ENCODE measurements at places on chromosomes 4 and X.
A peak's percentile ranks its signal among the peaks of the same experiment; 100 is the strongest.

DNA sequence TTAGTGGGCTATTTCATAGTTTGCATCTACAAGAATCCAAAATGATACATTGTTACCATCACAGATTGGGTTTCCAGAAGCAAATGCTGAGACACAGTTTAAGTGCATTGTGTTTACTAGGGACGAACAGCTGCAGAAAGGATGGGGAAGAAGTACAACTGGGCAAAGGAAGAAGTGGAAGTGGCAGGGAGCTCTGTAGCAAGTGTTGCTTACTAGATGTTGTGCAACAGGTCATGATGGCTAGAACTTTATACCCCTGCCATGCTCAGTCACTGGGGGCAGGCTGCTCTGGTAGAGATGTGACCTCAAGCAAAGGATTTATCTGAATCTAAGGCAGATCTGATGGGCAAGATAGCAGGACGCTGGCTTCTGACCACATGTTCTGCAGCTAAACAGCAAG lies 76.1 kb upstream of the EMCN start:
- DNase-seq, result no peak

- no peak for DNase-seq
These were observed 79.5 kb downstream of the AFF1 start for GRCh38 chr4:87014284-87014782.

DNA sequence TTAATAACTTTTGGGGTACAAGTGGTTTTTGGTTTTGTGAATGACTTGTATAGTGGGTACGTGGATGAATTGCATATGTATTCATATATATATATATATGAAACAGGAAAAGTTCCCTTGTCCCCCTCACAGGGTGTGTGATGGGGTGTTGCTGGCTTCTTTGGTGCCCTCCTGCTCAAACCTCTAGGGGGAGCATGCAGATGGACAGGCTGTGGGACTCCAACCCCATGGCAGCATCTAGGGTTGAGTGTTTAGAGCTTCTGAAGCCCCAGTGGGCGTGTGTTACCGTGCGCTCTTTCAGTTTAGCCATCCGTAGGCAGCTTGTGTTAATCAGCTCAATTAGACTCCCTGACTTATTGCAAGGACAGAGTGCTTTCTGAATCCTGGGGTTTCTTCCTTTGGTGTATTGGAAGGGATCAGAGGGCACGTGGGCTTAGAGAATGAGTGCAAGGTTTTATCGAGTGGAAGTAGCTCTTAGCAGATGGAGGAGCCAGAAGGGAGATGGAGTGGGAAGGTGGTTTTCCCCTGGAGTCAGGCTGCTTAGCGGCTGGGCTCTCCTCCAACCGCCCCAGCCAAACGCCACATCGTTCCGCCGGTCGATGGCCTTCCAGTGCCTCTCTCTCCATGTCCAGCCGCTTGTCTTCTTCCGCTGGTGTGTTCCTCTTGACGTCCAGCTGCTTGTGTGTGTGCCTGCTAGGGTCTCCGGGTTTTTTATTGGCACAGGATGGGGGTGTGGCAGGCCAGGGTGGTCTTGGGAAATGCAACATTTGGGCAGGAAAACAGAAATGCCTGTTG lies 674.4 kb upstream of the LCORL start:
- DNase-seq, result no peak

- no peak for DNase-seq
These were observed 5.4 kb downstream of the ALPK1 start for GRCh38 chr4:112302320-112303274.

GRCh38 chr4:15318621-15319348 lies 109.0 kb upstream of the C1QTNF7 start:
- no peak for DNase-seq

- DNase-seq, result no peak
These were observed 72.3 kb downstream of the GRIA3 start for GRCh38 chrX:123256378-123256777.

- no peak for DNase-seq
These were observed 133.1 kb downstream of the JADE1 start for GRCh38 chr4:128942607-128943006.

DNA sequence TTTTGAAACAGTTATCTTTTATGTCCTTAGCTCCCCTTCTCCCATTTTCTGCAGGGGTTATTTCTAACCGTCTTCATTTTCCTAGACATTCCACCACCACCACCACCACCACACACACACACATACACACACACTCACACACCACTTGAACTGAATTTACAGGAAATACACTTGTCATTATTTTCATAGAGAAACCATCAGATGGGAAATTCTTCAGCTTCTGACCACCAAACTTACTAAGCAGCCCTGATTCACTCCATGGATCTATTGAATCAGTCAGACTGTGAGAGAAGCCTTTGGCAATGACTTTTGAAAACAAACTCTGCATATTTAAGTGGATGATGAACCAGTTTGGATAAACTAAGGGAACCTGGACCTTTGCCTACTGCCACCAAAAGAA lies 210.1 kb upstream of the NHS start:
- DNase-seq, result no peak

- DNase-seq, result no peak
These were observed 52.6 kb upstream of the ARX start for GRCh38 chrX:25068340-25068739.

DNA sequence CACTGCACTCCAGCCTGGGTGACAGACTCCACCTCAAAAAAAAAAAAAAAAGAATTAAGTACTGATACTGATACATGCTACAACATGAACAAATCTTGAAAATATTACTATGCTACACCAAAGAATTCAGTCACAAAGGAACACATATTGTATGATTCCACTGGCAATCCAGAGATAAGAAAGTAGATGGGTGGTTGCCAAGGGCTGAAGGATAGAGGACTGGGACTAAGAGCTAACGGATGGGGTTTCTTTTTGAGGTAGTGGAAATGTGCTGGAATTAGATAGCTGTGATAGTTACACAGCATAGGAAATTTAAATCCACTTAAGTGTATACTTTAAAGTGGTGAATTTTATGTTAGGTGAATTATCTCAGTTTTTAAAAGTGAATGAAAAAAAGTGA lies 12.5 kb downstream of the ATP11C start:
- no peak for DNase-seq

DNA sequence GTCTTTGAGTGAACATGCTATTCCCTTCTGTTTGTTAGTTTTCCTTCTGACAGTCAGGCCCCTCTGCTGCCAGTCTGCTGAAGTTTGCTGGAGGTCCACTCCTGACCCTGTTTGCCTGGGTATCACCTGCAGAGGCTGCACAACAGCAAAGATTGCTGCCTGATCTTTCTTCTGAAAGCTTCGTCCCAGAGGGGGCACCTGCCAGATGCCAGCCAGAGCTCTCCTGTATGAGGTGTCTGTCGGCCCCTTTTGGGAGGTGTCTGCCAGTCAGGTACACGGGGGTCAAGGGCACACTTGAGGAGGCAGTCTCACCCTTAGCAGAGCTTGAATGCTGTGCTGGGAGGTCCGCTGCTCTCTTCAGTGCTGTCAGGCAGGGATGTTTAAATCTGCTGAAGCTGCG lies 456.9 kb upstream of the HTR2C start:
- DNase-seq, result no peak

DNA sequence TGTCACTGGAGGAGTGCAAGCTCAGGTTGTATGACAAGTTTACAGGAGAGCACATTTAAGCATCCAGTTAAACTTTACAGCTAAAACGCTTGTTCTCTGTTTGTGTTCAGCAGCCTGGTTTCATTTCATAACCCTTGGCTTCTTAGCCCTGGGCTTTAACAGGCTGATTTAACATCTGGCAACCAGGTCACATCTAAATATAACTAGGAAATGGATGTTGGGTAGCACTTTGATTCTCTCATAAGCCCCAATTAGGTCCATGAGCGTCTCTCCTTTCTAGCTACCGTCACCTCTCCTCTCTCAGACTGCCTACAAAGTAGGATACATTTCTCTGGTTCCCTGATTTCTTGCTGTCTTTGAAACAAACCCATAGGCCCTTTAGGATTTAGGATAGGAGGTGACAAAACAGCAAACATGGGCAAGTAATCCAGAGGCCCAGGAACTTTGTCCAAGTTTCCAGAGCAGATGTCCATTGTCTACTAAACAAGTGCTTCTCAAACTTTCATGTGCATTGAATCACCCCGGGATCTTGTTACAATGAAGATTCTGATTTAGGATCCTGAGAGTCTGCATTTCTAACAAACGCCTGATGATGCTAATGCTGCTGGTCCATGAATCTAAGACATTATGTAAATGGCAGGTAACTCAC lies 22.5 kb downstream of the OTUD6A start:
- DNase-seq, result no peak

GRCh38 chr4:98509721-98510120 lies 148.7 kb downstream of the TSPAN5 start:
- DNase-seq, result no peak

- no peak for DNase-seq
These were observed 41.3 kb downstream of the BCOR start for GRCh38 chrX:40056420-40056819.

GRCh38 chrX:147550217-147550616 lies 361.5 kb upstream of the FMR1 start:
- DNase-seq, result no peak

- no peak for DNase-seq
These were observed 61.3 kb upstream of the TLR2 start for GRCh38 chr4:153622778-153623240.

DNA sequence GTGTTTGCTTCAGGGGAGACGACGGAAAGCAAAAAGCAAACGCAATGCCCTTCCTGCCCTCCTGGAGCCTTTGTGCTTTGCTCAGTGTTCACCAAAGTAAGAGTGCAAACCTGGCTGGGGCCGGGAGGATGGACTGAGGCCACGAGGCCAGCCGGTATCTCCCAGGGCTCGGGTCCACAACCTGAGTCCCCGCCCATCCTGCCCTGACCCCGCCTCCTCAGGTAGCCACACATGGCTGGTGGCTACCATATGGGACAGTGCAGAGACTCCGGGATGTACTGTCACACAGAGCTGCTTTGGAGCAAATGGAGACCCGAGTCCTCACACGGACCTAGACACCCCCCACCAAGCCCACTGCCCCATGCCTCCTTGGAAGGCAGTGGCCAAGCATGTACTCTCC lies 4.8 kb downstream of the ATP2B3 start:
- DNase-seq, result no peak

- no peak for DNase-seq
These were observed 17.3 kb downstream of the SUV39H1 start for GRCh38 chrX:48713847-48714246.

- DNase-seq, result no peak
These were observed 51.2 kb upstream of the RBMXL3 start for GRCh38 chrX:115138040-115138439.

DNA sequence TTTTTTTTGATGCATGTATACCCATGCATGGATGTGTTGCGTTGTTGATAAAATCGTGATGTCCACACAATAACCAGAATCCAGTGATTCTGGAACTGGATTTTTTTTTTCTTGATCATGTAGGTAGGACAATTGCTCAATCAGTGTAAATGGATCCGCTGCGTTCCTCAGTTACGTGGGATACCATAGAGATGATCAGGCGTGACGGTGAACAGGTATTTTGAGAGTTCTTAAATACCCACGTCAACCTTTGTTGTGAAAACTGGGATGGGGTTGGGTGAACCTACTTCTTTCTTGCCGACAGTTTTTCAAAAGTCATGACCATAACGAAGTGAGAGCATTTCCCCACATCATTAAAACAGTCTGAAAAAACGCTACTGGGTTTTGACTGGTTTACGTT lies 913 bp upstream of the SMIM10L2A start:
- DNase-seq, result no peak

DNA sequence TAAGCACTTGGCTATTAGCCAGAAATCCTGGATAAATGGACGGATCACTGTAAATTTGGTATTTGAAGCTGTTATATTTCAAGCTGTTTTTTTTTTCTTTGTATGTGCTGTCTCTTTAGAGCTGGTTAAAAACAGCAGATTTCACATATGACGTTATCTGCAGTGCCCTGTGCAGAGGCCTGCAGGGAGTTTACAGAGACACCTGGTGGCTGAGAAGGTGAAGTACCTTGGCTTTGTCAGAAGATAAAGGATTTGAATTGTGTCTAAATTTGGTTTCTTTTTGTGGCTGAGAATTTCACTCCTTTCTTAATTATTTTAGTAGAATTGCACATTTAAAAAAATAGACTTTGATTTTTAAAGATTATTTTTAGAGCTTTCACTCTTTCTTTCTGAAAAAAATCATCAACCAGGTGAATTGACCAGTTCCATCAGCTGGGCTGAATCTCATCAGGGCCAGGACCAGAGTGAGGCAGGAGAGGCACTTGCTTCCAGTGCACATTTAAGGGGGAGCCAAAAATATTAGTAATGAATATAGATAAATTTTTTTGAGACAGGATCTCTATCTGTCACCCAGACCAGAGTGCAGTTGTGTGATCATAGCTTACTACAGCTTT lies 9.6 kb upstream of the CHRNA9 start:
- peak; percentile 70 for DNase-seq

- no peak for DNase-seq
These were observed at the start of gene C4orf50 for GRCh38 chr4:6018331-6018730. Gene C4orf50, minus strand, starts transcription at chr4:6018431.

- DNase-seq, result no peak
These were observed 105.7 kb upstream of the PRPS2 start for GRCh38 chrX:12685541-12685940.

DNA sequence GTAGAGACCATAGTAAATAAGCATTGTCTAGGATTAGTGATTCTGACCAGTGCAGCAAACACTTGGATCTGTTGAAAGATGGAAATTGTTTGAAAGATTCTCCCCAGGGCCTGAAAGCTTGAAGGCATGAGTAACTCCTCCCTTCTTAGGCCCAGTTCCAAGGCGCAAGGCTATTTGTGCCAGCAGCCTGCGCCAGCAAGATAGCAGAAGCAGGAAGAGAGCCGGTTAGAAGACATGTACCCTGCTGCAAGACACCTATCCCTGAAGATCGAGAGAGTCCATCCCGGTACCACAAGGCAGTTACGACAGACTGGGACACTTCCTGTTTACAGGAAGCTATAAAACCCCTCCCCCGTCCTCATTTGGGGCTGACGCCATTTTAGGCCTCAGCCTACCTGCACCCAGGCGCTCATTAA lies 72.4 kb upstream of the JADE1 start:
- DNase-seq, result no peak

DNA sequence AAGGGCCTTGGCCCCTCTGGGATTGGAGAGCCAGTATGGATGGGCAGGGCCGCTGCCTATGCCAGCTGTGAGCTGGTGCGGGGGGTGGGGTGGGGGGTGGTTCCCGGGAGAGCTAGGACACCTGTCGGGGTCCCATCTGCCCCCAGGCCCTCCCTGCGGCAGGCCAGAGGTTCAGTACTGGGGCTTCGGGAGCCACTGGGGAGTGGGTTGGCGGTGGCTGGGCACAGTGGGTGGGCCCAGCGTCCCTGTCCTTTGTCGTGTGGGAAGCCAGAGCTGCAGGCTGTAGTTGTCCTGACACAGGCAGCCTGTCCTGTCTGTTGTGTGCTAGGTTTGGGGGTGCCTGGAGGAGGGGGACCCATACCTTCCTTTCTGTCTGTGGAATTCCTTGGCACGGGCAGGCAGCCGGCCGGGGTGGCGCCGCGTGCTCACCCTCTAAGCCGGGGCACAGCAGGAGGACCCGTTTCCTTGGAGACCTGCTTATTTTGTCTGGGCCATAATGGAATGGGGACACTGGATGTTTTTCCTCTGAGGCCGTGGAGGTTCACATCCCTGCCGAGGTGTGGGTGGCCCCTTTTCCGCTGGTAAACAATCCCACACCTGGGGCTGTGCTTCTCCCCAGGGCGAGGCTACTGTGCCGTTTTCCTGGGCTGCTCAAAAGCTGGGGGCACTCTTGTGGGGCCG lies 14.8 kb downstream of the DOK7 start:
- DNase-seq, result no peak
